OCI-LY7 (cell line): ENCODE measurements at places on chromosomes 5 and 9.
A peak's percentile ranks its signal among the peaks of the same experiment; 100 is the strongest.

DNA sequence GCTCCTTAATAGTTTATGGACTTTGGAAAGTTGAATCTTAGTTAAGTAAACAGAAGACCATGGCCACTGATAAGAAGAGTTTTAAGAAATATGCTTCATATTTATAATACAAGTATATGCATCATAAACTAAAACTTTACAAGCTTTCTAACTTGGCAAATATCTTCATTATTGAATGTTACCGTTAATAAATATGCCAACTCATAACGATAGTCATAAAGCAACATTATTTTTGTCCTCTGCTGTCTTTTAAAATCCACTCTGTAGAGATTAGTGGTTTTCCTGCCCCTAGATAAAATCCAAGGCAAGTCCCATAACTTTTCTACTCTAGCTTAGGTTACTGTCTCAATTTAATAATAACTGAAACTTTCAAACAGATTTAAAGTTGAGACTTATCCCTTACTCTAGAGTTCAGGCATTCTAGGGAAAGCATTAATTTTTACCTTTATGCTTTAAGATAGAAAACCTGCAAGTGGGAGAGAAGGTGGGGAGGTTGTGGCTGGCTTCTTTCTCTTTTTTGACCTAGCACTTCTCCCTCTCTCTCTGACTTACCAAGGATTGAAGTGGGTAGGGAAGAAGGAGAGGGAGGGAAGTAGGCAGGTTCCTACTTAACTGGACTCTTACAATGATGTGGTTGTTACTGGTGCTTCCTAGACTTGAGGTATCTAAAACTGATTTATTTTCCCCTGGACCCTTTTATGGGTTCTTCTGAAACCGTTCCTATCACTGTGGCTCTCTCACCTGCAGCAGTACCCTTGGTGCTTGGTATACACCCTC lies 29.6 kb downstream of the RNF145 start:
- no peak for DNase-seq

DNA sequence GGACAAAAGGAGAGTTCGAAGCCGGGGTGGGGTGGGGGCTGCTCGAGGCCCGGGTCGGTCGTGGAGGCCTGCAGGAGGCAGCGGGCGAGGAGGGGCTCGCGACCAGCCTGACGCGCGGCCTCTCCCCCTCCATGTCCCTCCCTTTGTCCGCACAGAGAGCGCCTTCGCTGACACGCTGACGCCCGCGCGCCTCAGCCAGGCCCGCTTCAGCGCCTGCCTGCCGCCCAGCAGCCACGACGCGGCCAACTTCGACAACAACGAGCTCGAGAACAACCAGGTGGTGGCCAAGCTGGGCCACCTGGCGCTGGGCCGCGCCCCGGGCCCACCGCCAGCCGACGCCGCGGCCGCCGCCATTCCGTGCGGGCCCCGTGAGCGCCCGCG lies 42.2 kb downstream of the NEURL1B start:
- no peak for DNase-seq

DNA sequence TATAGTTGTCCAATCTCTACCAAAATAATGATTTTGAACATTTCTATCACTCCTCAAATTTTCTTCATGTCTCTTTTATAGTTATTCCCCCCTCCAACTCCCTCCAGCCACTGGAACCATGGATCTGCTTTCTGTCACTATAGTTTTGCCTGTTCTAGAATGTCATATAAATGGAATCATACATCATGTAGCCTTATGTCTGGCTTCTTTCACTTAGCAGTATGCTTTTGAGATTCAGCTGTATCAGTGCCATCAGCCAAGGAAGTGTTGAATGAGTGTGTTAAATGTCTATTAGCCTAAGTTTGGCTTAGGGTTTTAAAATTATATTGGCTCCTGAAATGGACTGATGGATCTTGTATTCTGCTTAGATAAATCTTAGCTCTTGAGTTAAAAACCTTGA lies 36.0 kb downstream of the UBE2D2 start:
- no peak for DNase-seq

DNA sequence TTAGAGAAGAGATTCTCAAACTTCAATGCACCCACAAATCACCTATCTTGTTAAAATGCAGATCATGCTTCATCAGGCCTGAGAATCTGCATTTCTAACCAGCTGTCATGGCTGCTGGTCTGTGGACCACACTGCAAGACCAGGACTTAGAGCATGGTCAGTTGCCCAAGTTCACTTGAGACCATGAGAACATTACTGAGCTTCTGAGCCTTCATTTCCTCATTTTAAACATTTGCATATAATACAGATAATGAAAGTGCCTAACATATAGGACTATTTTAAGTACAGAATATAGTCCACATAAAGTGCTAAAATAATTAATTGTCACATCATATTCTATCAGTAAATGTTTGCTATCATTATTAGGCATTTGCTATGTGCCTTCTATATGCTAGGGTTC lies 260.8 kb upstream of the TNC start:
- no peak for DNase-seq

DNA sequence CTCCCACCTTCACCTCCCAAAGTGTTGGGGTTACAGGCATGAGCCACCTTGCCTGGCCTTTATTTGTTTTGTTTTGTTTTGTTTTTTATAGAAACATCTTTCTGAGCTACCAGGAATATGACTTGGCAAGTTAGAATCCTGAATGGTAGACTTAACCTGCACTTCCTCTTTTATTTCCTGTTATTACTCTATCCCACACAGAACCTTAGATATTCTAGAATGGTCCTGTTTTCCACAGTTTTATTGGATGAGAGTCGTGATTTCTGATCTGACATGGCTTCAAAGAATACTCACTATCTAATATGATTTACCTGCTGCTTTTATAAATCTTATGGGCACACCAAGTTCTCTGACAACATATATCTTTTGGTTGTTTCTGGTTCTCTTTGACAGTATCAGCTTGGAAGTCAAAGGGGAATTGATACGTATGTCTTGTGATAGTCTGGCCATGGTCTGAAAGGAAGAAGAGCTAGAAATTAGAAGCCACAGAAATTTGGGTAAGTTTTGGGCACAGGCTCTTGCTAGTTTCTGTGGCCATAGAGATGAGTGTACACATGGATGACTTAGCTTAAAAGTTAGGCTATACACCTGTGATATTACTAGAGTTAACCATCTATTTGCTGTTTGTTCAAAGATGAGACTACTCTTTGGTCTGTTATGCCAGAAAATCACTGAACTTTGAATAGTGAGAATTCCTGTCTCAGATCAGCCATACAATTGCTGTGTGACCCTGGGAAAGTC lies 4.7 kb upstream of the PANK3 start:
- DNase-seq, result no peak

DNA sequence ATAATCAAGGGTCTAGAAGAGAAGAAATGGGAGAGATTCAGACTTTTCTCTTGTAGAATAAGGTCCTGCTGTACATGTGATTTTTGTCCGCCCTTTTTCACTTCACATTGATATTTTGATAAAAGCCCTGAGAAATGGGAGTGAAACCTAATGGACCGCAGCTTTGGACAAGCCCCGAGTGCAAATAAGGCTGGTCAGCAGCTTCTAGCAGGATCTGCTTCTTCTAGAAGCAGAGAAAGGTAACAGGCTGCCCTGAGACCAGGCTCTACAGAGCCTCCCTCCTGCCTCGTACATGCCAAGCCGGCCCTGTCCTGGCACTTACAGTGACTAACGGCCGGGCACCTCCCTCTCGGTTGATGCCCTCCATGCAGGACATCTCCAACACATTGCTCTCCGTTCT lies 33.4 kb downstream of the ACER2 start:
- no peak for DNase-seq

- no peak for DNase-seq
Observed at GRCh38 chr5:37064442-37064841, 184.7 kb downstream of the CPLANE1 start.

- no peak for DNase-seq
Observed at GRCh38 chr9:95813923-95814322, 61.6 kb upstream of the ERCC6L2 start.

DNA sequence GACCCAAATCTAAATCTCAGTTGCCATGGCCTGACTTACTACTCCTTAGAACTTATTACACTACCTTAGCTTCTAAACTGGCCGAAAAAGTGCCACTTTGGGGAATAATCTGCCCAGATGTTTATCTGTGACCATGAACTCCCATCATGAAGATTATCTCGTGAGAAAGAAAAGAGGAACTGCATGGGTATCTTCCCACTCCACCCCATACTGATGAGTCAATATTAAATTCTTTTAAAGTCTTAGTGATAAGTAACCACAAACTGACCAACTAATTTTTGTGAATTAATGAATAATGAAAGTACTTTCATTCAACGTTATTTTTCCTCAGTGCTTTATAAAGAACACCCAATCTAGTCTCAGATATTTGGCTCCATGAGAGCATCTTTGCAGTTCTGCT lies 493.5 kb downstream of the EBF1 start:
- DNase-seq, result no peak

DNA sequence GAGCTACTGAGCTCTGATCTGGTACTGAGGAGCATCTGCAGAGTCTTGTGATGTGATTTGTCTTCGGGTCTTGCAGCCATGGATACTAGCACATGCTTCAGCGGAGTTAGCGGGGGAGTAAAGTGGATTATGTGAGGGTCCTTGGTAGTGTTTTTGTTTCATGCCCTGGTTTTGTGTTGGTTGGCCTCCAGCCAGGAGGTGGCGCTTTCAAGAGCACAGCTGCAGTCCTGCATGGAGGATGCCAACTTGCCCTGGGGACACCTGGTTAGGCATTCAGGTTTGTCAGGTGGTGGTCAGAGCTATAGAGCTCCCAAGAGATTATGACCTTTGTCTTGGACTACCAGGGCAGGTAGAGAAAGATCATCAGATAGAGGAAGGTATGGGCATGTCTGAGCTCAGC lies 185.8 kb upstream of the CDH6 start:
- no peak for DNase-seq

DNA sequence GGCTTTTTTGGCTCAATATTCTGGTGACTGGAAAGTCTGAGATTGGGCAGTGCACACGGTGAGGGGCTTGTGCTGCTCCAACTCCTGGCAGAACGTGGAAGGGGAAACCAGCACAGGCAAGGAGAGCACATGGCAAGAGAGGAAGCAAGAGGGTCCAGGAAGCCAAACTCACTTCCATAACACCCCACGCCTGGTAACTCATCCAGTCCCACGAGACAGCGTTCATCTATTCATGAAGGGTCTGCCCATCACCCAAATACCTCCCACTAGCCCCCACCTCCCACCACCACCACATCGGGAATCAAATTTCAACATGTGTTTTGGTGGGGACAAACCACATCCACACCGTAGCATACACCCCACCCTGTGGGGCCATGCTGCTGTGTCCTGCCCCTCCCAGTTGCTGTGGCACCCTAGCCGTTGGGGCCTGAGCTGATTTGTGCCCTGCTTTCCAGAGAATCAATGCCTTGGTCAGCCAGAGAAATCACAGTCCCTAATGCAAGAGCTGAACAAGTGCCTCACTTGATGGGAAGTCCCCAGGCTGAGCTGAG lies 27.3 kb downstream of the PROP1 start:
- no peak for DNase-seq

DNA sequence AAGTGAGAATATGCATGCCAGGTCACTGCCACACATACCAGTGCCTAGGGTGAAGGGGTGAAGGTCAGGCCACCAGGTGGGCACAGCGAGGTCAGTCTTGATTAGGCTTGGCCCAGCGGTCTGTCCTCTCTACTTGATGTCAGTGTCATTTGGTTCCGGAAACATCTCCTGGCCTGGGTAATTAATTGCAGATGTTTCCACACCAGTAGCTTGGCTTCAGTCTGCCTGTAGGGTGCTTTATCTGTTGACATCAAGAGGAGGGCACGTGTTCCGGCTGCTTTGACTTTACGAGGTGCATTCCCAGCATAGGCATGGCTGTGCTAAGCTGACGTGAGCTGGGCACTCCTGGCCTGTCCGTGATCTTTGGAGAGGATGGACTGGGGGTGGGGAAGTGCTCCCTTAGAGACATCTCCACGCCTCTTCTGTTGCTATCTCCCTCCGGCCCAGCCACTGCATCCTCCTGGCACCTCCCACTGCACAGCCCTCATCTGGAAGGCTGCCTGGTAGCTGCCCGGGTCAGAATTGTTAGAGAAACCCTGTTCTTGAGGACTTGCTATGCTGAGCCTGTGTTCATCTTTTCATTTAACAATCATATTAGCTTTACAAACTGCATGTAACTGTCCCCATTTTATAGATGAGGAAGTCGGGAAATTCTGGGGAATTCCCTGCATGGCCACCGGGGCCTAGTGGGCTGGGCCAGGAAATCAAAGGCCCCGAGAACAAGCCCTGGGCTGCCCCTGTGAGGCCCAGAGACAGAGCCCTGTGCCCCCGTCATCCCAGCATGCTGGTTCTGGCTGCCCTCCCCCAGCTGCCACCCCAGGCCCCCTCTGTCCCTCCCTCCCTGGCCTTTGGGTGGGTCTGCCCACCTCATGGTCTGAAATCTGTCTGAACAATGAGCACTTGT lies 29.1 kb downstream of the JADE2 start:
- peak; percentile 60 for DNase-seq

DNA sequence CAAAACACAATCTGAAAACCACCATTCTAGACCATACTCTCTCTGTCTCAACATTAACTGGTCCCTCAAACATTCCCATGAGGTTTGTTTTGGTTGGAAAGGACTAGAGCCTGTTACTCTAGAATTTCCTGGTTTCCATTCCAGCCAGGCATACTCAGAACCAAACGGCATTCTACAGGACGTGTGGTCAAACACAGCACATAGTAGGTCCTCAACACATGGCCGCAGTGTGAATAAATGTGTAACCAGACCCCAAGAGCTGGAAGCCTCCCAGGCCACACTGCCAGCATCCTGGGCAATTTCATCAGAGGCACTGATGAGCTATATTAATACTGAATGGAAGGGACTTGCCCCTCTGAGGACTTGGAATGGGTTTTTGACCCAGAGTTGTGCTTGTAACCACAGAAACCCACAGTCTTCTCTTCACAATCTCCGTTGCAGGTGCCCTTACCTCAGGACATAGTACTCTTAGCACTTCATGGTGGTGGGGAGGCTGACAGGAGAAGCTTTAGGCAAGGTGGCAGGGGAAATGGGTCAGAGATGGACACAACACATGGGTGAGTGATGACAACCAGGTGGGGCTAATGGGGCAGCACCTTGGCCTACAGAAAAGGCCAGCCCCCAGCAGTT lies 66.0 kb downstream of the ZNF366 start:
- no peak for DNase-seq

GRCh38 chr9:107213080-107213479 lies 70.0 kb upstream of the RAD23B start:
- no peak for DNase-seq

GRCh38 chr5:87541033-87541432 lies 128.3 kb upstream of the CCNH start:
- DNase-seq, result no peak

DNA sequence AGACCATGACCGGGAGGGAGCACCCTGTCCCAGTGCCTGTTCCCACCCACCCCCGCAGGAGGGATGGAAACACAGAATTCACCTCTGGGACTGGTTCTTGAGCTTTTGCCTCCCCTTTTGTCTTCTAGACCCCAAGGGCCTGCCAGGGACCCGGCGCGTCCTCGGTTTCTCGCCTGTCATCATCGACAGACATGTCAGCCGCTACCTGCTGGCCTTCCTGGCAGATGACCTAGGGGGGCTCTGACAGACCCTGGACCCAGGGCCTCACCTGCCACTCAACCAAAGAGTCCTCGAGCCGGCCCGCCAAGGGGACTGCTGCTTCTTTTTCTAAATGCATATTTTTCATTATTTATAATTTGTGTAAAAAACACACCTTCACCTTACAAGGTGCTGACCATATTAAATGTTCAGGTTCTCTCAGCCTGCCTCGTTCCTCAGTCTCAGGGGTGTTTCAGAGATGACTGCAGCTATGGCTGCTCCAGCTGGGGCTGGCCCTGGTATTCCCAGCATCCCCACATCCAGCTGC lies 16.9 kb downstream of the CARD19 start:
- no peak for DNase-seq
